ENCODE measurements at places on chromosomes 16 and 17. TPM values are rescaled to one million over a fixed set of nuclear protein-coding genes. Genes with fewer than 3 reads are reported as not detected.

The FBXO39 gene
- not detected for total RNA-seq

The KRT32 gene
- total RNA-seq: not detected

The HSPB9 gene
- 0.11 TPM for total RNA-seq

The MARCHF10 gene
- total RNA-seq: not detected

The OR3A3 gene
- total RNA-seq: not detected

The VPS4A gene
- 29.6 TPM for total RNA-seq

The CCL16 gene
- total RNA-seq: not detected

GRCh38 chr16:15770512-15770911 lies 86.3 kb downstream of the MYH11 start:
- no peak for DNase-seq

DNA sequence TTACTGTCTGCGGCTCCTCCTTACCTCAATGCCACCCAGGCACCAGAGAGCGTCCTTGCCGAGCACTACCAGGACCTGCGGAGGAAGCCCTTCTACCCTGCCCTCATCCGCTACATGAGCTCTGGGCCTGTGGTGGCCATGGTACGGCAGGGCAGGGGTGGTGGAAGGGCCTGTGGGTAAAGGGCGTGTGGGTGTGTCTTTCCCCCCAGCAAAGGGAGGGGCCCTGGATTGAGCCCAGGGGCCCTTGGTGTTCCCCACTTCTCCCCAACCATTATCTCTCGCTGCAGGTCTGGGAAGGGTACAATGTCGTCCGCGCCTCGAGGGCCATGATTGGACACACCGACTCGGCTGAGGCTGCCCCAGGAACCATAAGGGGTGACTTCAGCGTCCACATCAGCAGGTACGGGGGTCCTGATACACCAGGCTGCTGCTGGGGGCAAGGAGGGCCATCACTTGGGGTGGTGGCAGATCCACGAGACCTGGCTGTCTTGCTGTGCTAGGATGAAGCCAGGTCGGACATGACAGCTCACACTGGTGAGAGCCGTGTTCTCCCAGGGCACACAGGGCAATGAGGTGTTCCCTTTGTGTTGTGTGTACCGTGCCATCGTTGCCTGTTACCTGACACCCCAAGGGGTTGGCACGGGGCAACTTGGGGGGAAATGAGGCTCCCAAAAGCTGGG lies 2.2 kb upstream of the DECR2 start:
- DNase-seq: peak; percentile 57

- no peak for DNase-seq
Observed at GRCh38 chr16:86224126-86224525, 286.2 kb upstream of the FOXF1 start.

DNA sequence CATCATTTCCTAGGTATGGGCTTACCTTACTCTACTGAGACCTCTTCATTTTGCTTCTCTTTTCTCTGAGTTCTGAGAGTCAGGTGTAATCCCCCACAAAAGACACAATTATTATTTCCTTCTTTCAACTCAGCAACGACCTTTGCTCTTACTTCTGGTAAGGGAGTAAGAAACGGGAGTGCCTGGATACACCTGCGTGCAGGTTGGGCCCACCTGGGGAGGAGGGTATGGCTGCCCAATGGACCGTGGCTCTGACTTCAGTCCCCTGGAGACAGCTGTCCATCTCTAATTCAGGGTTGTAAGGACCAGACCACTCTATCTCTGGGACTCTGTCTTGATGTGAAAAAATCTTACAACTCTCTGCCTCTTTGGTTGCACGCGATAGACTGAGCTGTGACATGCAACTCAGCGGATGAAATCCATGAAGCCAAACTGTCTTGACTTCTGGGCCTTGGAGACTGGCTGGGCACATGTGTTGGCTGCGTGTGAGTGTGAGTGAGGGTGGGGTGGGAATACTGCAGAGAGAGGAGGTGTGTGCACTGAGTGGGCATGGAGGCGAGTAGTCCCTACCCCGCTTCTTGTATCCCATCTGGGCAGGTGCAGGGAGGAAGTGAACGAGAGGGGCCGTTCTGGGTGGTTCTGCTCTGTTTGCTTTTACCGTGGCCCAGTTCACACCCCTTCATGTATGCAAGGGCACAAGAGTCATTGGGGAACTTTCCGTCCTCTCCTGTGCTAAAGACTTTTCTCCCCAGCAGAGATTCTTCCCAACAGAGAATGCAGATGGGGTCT lies 1.2 kb downstream of the TMEM238L start:
- no peak for DNase-seq

GRCh38 chr16:27253526-27253930 lies 15.0 kb downstream of the NSMCE1 start:
- DNase-seq: no peak

- no peak for DNase-seq
Observed at GRCh38 chr17:66313995-66314659, 11.7 kb downstream of the PRKCA start.

DNA sequence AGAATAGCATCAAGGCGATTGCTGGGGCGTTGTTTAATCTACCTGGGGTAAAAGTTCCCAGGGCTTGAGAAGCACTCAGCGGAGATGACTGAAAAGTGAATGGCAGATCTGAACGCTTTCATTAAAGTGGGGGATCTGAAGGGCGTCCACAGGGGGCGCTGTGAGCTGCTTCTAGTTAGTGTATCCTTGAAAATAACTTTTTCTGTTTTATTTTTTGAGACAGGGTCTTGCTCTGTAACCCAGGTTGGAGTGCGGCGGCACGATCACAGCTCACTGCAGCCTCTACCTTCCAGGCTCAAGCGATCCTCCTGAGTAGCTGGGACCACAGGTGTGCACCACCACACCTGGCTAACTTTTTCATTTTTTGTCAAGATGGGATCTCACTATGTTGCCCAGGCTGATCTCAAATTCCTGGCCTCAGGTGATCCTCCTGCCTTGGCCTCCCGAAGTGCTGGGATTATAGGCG lies 360.4 kb downstream of the SEC14L1 start:
- no peak for DNase-seq

- DNase-seq: no peak
Observed at GRCh38 chr16:46765050-46765449, 16.9 kb upstream of the MYLK3 start.

- DNase-seq: no peak
Observed at GRCh38 chr16:590188-590814, 435 bp downstream of the RAB40C start.

Measured in Right ventricle myocardium inferior (tissue), 1 donor.